Aorta (tissue), 5 donors: ENCODE measurements at places on chromosomes 3 and 15. TPM values are rescaled to one million over a fixed set of nuclear protein-coding genes. Genes with fewer than 3 reads are reported as not detected.

GRCh38 chr15:81865850-81866537, 179.8 kb downstream of the MEX3B start:
- DNase-seq, result no peak

- no peak for DNase-seq
These were observed 488.7 kb upstream of the AGTR1 start for GRCh38 chr3:148208975-148209374.

Gene ATP10A
- 19.9 TPM for total RNA-seq

Gene RTP1
- 0.48 TPM for total RNA-seq
